ENCODE measurements at places on chromosomes 1 and 21.

DNA sequence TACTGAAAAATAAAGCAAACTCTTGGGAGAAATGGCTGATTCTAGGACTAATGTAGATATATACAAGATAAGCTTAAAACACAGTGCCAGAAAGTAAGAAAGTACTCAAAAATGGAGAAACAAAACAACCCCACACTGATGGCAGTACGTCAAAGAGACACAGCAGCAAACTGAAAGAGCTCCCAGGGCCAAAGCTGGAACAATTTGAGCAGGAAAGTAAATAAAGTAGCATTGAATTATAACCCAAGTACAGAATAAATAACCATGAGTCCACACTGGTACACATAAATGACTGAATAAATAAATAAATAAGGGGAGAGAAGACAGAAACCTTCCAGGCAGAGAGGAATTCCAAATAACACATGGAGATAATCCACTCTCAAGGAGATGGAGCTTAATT is 120.9 kb downstream of the GLUL start:
- DNase-seq, result no peak

DNA sequence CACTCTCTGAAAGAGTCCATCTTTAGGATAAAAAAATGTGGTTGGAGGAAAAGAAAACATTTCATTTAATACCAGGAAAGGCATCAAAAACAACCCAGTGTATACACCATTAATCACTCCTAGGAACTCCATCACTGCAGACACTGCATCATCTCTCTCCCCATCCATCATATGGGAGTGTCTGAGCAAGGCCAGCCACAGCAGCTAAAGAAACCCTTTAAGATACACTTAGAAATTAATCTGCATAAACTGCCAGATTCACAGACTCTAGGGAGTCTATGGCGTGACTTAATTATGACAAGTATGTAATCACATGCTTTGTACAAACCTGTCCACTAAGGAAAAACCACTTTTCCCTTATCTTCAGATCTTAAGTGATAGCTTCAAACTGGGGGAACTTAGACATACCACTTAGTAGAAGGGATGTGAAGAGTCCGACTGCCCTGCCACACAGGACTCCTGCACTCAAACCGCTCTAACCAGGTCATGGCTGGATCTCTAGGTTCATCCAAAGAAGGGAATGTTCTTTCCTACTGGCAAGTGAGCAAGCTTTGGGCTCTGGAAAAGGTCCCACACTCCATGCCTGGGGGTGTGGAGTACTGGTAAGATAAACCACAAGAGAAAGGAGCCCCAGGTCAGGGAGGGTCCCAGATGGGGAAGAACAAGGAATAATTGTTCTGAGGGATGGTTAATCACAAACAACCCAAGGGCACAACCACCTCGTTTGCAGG is 61.0 kb upstream of the C8B start:
- DNase-seq, result no peak

DNA sequence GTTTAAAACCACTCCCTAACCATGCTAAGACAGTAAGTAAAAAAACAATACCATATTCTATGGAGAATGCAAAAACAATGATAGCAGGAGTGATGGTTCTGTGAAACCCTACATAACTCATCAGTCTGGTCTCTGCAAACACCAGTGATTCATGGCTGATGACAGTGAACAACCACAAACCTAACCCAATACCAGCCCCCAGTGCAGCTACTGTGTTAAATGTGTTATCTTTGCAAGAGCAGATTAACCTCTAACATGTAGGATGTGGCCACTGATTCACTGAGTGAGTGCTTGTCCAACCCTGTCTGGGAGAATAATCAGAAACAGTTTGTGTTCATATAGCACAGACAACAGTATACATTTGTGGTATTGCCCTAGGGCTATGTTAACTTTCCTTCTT is 100.2 kb upstream of the COG2 start:
- DNase-seq, result no peak

GRCh38 chr1:164863056-164863455 is 304.1 kb downstream of the PBX1 start:
- no peak for DNase-seq

- no peak for DNase-seq
Observed at GRCh38 chr1:53308506-53308905, 19.4 kb downstream of the LRP8 start.

DNA sequence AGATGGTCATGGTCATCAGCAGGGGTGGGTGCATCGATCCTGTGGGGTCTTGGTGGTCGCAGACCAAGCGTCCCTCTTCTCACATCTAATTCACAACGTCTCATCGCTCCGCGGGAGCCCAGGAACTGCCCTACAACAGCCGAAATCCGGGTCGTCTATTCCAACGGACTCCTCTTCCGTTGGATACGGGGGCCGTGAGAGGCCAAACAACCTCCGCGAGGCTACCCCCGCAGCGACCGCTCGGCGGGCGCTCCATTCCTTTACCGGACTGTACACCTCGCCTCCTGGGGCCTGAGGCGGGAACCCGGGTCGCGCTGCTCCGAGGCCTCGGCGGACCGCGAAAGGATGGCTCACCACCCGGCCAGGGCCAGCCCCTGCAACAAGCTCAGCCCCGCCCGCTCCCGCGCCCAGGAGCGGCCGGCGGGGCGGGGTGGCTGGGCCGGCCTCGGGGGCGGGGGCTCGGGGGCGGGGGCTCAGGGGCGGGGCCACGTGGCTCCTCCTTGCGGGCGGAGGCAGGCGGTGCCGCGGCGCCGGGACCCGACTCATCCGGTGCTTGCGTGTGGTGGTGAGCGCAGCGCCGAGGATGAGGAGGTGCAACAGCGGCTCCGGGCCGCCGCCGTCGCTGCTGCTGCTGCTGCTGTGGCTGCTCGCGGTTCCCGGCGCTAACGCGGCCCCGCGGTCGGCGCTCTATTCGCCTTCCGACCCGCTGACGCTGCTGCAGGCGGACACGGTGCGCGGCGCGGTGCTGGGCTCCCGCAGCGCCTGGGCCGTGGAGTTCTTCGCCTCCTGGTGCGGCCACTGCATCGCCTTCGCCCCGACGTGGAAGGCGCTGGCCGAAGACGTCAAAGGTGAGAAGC is at the start of gene QSOX1:
Gene QSOX1, plus strand, starts transcription at position 545 of the 857 bp plus-strand sequence. Its CDS starts 39 bp downstream, at position 584.
- peak; percentile 88 for DNase-seq

DNA sequence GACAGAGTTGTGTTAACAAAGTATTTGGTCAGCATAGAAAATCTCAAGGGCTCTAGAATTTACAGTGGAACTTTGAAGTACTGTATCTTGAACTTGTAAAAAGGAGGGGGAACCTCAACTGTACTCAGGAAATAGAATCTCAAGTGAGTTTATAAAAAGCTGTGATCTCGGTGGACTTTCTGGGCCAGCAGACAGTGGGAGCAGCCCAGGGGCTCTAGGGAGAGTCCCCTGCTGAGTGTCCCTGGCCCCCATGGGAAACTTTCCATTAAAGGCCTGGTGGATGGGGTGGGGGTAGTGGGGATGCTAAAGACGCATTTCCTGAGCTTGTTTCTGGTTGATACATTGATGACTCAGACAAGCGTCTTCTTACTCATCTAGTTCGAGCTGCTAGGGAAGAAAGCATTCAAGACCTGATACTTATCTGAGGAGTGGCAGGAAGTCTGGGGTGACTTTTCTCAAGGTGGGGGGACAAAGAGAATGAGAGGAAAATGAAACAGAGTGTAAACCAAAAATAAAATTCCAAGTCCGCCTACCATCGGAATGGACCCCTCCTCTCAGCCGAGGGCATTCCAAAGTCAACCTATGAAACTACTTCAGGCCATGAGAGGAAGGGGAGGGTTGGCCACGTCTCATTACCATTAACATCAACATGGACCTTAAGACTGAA is 65.5 kb downstream of the NID1 start:
- DNase-seq, result peak; percentile 63

GRCh38 chr1:63868268-63868781 is 94.5 kb downstream of the ROR1 start:
- no peak for DNase-seq

Measured in activated effector memory CD4-positive, alpha-beta T cell treated with Interleukin-2 at 50 U/mL for 16 hours (primary cell).